ENCODE measurements at places on chromosomes 7 and 10.

DNA sequence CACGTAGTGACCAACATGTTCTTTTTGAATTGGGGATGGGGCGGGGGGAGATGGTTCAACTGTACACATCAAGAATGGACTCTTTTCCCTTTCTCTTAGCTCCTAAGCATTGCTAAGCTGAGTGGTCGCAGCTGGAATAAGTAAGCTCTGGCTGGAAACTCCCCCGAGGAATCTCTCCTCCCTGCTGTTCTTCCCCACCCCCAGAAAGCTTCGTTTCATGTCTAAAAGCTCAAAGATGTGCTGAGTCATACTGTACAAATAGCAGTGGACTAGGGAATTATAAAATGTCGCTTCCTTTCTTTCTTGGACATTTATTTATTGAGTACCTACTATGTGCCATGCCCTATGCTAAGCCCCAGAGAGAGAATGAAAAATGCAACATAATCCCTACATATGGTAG, 191.1 kb upstream of the ADO start:
- DNase-seq, result no peak

DNA sequence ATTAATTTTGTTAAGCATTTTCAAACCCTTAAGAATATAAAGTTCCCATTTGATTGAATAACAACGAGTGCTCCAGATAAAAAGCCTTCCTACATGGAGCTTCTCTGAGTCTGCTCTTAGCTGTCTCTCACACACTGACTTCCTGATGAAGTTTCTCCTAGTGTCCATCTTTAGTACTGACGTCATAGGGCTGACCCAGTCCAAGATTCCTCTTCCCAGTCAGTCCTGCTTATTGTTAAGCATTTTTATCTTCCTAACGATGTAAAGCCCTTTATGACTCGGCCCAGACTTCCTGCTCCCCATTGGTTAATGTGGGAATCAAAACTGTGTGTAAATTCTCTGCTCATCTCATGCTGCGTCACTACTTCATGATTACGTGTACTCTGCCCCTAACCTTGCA, 398.8 kb downstream of the TFEC start:
- no peak for DNase-seq

- no peak for DNase-seq
Observed at GRCh38 chr7:108284349-108285002, 154.3 kb upstream of the LAMB4 start.

GRCh38 chr10:48683868-48684267, 805 bp upstream of the WDFY4 start:
- DNase-seq, result no peak

DNA sequence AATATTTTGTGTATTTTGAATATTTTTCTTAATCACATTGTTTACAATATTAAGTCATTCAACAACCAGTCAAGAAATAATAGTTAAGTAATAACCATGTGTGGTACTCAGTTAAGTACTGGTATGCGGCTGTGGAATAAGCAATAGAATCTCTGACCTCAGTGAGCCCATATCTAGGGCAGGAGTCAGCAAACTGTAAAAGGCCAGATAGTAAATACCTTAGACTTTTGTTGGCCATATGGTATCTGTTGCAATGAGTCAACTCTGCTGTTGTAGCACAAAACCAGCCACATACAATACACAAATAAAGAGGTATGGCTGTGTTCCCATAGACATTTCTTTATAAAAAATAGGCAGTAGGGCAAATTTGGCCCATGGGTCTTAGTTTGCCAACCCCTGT, 311.6 kb upstream of the SEMA3A start:
- DNase-seq, result no peak

GRCh38 chr7:139798892-139799291, 21.1 kb upstream of the HIPK2 start:
- no peak for DNase-seq

DNA sequence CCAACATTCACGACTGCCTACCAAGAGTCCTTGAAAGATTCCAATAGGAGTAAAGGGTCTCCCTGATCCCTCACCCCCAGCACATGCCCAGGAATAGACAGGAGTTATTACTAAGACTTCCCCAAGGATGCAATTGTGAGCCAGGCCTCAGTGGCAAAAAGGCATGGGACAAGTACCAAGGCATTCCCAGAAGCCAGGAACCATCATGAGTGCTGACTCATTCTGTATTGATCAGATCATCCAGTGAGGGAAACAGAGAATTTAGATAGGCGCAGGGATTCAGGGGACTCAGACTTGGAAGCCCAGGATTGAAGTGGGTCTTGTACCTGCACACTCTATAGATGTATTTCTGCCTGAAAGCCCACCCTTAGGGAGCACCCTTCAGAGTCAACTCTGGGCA, 21.2 kb downstream of the MBL2 start:
- no peak for DNase-seq
